ENCODE measurements at places on chromosomes 4 and X. TPM values are rescaled to one million over a fixed set of nuclear protein-coding genes. Genes with fewer than 3 reads are reported as not detected.

The PUDP gene
- 4.8 TPM for total RNA-seq

The NPFFR2 gene
- 0.54 TPM for total RNA-seq

The OPRPN gene
- not detected for total RNA-seq

The SUPT20HL1 gene
- not detected for total RNA-seq

The CCSER1 gene
- 9.3 TPM for total RNA-seq

The DUSP9 gene
- not detected for total RNA-seq

The PPARGC1A gene
- 43.7 TPM for total RNA-seq

The MAGIX gene
- total RNA-seq: 4.6 TPM

The HGFAC gene
- total RNA-seq: 0.62 TPM

The CYBB gene
- 33.1 TPM for total RNA-seq

The C4orf33 gene
- total RNA-seq: 4.8 TPM

The SPANXN3 gene
- total RNA-seq: not detected

The EXOC1L gene
- total RNA-seq: not detected

The HPGDS gene
- 2.0 TPM for total RNA-seq

The PNMA6F gene
- not detected for total RNA-seq

The CTAG1A gene
- total RNA-seq: not detected

The SLITRK4 gene
- 0.35 TPM for total RNA-seq

The TMEM184C gene
- total RNA-seq: 17.5 TPM

The FAM184B gene
- total RNA-seq: not detected

The TLR1 gene
- total RNA-seq: 4.7 TPM

The CXCL11 gene
- total RNA-seq: not detected

The DGAT2L6 gene
- total RNA-seq: not detected

The CLCN3 gene
- total RNA-seq: 25.2 TPM

The TMEM185A gene
- total RNA-seq: 24.4 TPM

The VEGFC gene
- total RNA-seq: 3.0 TPM

The TMPRSS11D gene
- 17.6 TPM for total RNA-seq

The ARHGAP36 gene
- total RNA-seq: not detected

The IGSF1 gene
- total RNA-seq: 2.0 TPM

The FOXR2 gene
- total RNA-seq: not detected

The GYPE gene
- total RNA-seq: not detected

The MAPK10 gene
- 8.3 TPM for total RNA-seq

The PLP1 gene
- total RNA-seq: 44.3 TPM

The CXCL10 gene
- 2.1 TPM for total RNA-seq

The NAP1L2 gene
- total RNA-seq: 9.2 TPM

The P2RY4 gene
- 0.27 TPM for total RNA-seq

The UBE2D3 gene
- total RNA-seq: 396 TPM

The FANCB gene
- 2.4 TPM for total RNA-seq

The FGFR3 gene
- 1.4 TPM for total RNA-seq

The MAGED4 gene
- 0.35 TPM for total RNA-seq

The AFF2 gene
- 1.6 TPM for total RNA-seq

The ARHGEF38 gene
- not detected for total RNA-seq

The MEPE gene
- total RNA-seq: not detected

The LRP2BP gene
- total RNA-seq: 1.9 TPM

The MAGEA1 gene
- total RNA-seq: not detected

The HAUS7 gene
- total RNA-seq: 20.2 TPM

The ADH1B gene
- total RNA-seq: 224 TPM

The ADD1 gene
- 334 TPM for total RNA-seq

The AMBN gene
- total RNA-seq: not detected

The PSAPL1 gene
- total RNA-seq: 0.15 TPM

The ACE2 gene
- 2.5 TPM for total RNA-seq

The FAAH2 gene
- total RNA-seq: 0.42 TPM

The NSUN7 gene
- 8.7 TPM for total RNA-seq

The TRAM1L1 gene
- total RNA-seq: 1.7 TPM

The AREG gene
- 3.6 TPM for total RNA-seq

The DCAF4L1 gene
- 0.12 TPM for total RNA-seq
